NCI-H446 (cell line): ENCODE measurements at places on chromosomes 13 and 19.
A peak's percentile ranks its signal among the peaks of the same experiment; 100 is the strongest.

DNA sequence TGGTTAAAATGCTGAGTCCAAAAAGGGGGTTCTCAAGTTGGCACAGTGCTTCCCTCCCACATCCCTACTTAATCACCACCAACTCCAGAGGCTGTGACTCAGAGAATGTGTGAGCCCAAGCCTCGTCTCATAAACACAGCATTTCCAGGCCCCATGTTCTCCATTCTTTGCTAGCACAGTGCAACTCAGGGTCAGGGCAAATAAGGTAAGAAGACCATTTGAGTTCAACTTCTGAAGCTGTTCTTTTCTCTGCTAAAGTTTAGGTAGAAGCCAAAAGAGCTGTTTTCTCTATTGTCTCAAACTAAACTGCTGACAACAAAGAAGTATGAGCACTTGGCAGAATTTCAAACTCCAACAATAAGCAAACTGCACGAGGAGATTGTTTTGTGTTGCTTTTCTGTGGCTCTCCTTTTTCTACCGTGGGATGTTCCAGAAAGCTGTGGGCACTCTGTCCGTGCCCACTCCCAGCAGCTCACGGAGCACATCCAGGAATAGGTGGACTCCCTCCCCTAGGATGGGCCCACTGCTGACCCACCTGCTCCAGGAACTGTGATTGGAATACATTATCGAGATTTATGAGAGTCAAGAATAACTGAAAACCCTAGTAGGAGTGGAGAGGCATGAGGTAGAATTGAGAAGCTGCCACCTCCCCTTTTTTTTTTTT is 494.3 kb downstream of the COG6 start:
- DNase-seq, result no peak

DNA sequence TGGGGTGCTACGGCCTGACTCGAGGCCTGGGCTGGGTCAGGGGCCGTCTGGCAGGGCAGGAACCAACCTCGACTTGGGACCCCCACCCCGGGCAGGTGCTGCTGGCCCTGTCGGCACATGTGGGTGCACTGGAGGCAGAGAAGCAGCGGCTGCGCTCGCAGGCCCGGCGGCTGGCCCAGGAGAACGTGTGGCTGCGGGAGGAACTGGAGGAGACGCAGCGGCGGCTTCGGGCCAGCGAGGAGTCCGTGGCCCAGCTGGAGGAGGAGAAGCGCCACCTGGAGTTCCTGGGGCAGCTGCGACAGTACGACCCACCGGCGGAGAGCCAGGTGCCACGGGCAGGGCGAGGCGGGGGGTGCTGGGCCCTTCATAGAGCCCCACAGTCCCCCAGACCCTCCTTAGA is 5.9 kb downstream of the KLC3 start:
- peak; percentile 27 for DNase-seq

DNA sequence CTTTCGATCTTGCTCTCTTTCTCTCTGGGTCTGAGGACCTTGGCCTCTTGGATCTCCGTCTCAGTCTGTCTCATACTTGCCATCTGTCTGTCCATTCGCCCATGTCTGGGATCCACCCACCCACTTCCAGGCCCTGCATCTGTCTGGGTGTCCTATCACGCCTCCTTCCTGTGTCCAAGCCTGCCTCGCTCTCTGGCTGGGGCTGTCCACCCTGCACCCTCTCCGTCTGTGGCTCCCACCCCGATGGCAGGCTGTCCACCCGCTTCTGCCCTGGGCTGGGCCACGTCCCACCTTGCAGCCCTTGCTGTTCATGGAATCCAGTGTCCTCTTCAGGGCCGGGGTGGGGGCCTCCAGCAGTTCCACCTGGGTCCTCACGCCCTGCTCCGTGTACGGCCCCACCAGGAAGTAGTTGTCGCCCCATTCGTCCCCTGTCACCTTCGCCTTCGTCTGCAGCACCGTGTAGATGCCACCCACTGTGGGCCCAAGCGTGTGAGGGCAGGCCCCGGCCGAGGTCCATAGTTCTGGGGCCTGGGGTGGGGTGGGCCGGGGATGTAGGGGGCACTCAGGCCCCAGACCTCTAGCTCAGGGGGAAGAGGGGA is 2.0 kb downstream of the GYS1 start:
- DNase-seq, result no peak

- no peak for DNase-seq
Measured at GRCh38 chr13:43749503-43749902, 37.3 kb downstream of the ENOX1 start.

- peak; percentile 56 for DNase-seq
Measured at GRCh38 chr19:48705431-48705830, 9.7 kb downstream of the FUT2 start.

GRCh38 chr19:48619692-48620585 is 633 bp downstream of the SPHK2 start:
- DNase-seq, result no peak

DNA sequence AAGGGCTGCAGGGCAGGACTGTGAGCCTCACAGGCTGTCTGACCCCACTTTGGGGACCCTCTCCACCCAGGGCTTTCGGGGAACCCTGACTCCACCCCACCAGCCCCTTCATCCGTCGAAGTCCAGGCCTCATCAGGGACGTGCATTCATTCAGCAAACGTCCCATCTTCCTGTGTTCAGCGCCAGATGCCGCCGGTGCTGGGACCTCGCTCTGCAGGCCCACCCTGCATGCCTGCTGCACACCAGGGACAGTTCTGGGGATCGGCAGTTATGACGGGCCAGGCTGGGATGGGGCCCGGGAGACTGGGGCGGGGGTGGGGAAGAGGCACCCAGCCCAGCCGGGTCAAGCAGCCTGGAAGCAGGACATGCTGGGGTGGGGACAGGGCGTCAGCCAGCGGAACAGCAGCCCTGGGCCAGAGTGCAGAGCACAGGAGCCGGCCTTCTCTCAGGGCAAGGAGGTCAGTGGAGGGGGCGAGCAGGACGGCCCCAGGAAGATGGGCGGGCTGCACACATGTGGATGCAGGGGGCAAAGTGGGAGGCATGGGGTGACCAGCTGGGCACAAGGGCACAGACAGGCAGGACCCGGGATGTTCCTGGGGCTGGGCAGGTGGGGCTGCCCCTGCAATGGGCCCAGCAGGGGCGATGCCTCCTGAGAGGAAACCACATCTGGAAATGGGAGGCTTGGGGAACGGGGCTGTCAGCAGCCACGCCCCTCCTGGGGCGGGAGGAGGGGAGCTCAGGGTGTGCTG is 5.1 kb downstream of the GAMT start:
- DNase-seq, result no peak

- no peak for DNase-seq
Measured at GRCh38 chr13:25177012-25177411, 4.9 kb upstream of the AMER2 start.

DNA sequence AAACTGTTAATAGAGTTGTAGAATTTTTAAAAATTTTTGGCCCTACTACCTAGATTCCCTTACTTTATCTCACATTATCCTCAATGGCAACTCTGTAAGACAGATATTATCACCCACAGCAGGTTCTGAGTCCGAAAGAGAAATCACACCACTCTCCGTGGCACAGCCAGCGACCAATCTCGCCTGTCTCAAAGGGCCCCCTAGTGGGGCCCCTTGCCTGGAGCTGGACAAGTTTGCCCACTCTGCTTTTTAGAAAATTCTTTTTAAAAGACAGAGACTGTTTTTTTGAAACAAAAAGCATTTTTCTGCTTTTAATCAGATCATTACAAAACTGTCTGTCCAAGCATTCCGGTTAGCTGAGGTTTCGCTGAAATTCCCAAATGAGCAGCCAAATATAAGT is 21.7 kb downstream of the PHF11 start:
- no peak for DNase-seq
